ENCODE measurements at places on chromosomes 7 and 10.

GRCh38 chr10:103839872-103840739 is 15.3 kb downstream of the SH3PXD2A start:
- peak; percentile 66 for DNase-seq

GRCh38 chr10:15214237-15214636 is 45.7 kb upstream of the NMT2 start:
- no peak for DNase-seq

GRCh38 chr7:132419542-132419941 is 156.7 kb downstream of the PLXNA4 start:
- no peak for DNase-seq

- DNase-seq: no peak
Observed at GRCh38 chr7:119232091-119232490, 1007.6 kb downstream of the ANKRD7 start.

DNA sequence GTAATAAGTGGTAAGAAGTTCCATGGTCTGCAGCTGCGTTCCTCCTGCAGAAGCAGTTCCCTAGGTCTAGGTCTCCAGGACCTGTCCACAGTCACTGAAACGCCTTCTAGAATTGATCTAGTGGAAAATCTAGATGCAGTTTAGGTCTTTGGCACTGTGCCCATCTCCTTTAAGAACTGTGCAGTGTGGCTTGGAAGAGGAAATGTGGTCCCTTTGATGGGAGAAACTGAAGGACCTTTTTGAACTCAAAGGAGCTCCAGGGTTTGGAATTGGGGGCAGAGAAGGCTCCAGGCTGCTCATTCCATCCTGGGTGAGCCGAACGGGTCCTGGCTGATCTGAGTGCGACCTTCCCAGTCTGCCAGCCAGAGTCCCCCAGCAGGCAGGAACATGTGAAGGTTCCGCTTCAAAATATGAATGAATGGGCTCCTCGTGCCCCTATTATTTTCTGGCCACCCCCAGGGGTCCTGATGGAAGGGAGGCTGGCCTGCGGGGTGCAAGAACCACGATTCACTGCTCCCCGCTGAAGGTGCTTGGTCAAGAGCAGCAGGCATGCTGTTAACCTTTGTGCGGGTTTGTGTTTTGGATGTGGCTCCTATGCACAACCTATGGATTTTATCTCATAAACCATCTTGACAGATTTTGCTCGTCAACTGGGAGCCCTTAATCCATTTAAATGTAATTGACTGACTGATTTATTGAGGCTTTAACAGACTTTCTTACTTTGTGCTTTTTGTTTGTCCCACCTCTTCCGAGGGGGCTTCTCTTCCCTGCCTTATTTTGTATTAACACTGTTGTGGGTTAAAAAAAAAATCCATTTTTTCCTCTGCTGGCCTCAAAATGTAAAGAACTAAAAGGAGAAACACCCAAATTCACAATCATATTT is 36.7 kb downstream of the ZNF467 start:
- DNase-seq: no peak

DNA sequence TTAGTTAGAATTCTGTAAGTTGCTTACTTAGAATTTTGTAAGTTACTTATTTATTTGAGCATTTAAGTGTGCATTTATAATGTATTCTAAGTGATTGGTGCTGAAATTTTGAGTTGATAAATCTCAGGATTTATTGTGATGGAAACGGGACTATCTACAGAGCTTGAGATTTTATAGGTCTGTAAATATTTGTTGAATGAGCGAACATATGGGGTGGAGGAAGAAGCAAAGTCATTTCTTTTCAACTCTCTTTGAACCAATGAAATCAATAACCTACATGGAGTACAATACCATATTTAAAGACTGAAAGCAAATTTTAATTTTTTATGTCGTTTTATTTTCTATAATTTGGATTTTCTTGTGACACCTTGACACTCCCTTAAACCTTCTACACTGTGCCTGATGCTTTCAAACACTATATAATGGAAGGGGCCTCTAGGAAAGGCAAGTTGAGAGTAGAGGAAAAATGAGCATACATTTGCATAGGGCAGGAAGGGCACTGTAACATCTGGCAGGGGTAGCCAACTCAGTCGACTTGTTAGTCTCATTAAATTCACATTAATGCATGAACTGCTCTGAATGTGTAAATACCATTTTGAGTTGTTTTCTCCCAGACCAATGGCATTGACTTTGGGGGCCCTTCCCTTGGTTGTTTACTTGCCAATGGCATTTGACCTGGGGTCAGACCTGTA is 204.2 kb downstream of the DYNC1I1 start:
- DNase-seq: no peak

DNA sequence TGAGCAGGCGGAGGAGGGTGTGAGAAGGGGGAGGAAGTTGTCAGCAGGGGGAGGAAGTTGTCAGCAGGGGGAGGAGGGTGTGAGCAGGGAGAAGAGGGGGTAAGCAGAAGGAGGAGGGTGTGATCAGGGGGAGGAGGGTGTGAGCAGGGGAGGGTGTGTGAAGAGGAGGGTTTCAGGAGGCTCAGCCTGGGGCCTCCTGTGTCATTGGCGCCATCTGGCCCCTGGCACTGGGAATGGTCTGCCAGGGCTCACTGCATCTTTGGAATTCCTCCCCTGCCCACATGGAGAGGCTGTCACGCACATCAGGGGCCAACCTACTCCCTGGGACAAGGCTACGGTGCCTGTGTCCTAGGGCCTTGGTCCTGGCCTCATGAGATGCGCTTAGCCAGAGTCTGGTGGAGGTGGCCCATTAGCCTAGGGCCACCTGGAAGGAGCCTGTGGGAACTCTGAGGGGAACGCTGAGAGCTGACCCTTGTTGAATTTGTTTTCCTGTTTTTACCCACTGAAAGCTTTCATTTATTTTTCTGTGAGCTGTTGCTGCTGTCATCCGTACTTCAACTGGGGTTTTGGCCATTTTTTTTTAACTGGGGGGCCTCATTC is 18.0 kb downstream of the CAMK2B start:
- peak; percentile 65 for DNase-seq

GRCh38 chr7:80018941-80019808 is 115.5 kb upstream of the GNAI1 start:
- DNase-seq: peak; percentile 71

GRCh38 chr7:138316421-138317043 is 143.5 kb upstream of the TRIM24 start:
- no peak for DNase-seq

DNA sequence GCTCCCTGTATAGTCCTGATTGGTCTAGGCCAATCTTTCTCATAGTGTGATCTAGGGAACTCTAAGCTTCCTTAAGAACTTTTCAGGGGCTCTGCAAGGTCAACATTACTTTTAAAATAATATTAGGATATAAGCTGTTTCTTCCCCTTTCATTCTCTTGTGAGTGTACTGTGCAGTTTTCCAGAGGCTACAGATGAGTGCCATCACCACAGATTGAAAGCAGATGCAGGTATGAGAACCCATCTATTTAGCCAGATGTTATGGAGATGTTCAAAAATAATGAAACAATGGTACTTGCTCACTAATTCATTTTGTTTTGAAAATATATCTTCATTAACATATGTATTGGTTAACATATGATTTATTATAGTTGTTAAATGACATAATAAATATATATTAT is 169.2 kb upstream of the SEMA3A start:
- no peak for DNase-seq

DNA sequence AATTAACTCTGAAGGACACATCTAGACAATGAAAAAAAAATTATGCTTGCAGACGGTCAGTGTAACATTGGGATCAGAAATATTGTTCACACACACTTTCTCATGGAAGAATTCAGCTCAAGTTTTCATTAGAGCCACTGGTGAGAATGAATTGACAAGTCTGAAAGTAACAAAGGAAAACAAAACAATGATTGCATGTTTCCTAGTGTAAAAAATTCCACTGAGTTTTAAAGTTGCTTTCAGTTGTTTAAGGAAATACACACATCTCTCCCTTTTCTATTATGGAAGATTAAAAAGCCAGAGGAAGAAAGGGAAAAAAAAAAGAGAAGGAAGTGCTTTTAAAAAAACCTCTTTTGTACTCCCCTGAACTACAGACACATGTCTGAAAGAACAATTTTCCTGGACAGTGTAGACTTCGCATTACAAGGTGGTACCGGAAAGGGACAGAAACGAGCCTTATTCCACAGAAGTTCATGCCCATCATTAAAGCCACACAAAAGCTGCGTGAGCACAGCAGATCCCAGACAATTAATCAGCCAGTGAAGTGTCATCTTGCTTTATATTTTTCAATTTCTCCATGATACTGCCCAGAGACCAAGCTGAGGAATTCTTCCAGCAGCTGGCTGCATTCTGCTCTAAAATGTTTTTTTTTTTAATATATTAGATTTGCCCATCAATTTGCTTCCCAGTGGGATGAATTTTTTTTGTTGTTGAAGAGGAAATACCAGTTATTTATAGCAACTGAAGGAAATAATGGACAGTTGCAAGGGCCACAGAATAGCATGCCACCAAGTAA is 294.8 kb downstream of the DOCK4 start:
- DNase-seq: no peak

- DNase-seq: peak; percentile 67
Observed at GRCh38 chr10:123797813-123798212, 93.8 kb downstream of the CPXM2 start.

- DNase-seq: peak; percentile 47
Observed at GRCh38 chr7:53326634-53327033, 291.2 kb downstream of the POM121L12 start.

DNA sequence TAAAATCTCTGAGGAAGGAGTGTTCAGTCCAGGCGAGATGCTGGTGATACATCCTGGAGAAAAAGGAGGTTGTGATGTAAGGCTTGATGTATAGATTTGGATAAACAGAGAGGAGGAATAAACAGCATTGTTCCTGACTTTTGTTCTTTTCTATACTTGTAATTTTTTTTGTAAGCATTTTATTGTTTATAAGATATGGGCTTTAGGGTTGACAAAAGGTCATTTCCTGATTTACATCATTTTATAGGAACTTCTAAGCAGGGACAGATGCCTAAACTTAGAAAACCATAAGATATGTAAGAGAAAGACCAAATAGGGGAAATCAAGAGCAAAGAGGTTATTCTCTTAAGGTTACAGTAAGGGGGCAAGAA is 16.7 kb upstream of the SLC26A4 start:
- DNase-seq: no peak

- DNase-seq: no peak
Observed at GRCh38 chr10:106436123-106436715, 728.3 kb downstream of the SORCS1 start.

DNA sequence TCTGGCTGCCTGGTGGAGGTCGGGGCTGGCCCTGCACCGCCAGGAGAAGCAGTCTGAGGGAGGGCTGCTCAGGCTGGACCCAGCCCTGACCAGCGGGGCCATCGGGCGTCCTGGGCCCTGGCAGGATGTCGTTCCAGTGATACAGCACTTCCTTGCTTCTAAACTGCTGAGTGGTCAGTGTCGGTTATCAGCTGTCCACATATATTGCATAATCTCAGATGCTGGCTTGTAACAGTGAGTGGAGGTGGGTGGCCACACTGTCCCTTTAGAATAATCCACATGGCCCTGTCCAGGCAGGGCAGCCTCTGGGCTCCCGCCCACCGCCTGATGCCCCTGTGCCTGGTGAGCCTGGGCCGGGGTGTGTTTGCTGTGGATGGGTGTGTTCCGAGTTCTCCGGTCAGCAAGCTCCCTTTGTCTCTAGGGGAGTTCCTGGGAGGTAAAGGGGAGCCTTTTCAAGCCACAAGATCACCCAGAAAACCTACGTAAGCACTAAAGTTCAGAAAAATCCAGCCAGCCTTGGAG is 86.1 kb downstream of the LHPP start:
- DNase-seq: no peak

- peak; percentile 76 for DNase-seq
Observed at GRCh38 chr7:128459394-128459878, 3.8 kb downstream of the HILPDA start.

GRCh38 chr7:40330408-40330807 is 195.6 kb downstream of the SUGCT start:
- no peak for DNase-seq

DNA sequence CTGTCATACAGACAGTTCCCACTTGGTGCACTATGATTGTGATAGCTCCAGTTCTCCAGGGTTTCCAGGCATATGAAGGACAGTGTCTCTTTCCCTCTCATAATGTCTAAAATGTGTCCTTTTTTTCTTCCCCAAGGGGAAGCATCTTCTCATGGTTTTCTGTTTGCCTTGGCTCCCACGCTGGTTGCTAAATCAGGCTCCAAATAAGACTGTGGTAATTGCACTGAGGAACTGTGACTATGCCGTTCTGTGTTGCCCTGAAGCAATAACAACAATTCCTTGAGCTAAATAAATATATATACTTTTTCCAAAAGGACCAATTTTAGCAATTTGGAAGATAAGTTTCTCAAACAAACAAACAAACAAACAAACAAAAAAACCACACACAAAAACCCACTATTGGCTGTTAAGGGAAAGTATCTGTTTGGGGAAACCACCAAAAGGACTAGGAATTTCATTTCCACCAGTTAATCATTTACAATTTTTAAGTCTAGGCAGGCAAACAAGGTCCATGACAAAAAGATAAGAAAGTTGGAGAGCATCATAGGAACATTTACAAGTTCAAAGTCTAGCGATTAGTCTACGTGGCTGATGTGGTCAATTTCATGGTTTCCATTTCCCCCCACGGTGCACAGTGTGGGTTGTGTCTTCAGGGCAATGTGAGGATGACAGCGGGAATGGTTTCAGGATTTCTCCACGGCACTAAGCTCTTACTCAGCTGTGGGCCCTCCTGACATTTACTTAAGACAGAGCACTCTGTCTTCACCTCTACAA is 62.4 kb downstream of the THNSL1 start:
- no peak for DNase-seq

GRCh38 chr7:137242616-137243015 is 100.9 kb downstream of the PTN start:
- no peak for DNase-seq

- no peak for DNase-seq
Observed at GRCh38 chr10:83603708-83604107, 535.6 kb upstream of the GHITM start.

DNA sequence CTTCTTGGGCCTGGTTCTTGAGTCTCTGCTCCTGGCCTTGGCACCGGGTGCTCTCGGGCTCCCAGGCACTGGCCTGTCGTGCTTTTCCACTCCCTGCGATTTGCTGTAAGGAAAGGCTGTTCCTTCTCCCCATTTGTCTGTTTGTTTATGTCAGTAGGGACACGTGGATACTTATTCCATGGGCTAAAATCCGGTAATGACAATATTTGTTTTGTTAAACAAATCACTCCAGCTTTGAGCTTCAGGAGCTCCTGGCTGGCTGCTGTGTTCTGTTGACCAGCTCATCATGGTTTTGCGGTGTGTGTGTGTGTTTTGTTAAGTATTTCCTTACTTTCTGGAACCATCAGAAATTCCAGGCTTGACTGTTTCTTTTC is 17.5 kb upstream of the JAKMIP3 start:
- DNase-seq: no peak

- no peak for DNase-seq
Observed at GRCh38 chr7:31129067-31129466, 77.0 kb downstream of the ADCYAP1R1 start.

DNA sequence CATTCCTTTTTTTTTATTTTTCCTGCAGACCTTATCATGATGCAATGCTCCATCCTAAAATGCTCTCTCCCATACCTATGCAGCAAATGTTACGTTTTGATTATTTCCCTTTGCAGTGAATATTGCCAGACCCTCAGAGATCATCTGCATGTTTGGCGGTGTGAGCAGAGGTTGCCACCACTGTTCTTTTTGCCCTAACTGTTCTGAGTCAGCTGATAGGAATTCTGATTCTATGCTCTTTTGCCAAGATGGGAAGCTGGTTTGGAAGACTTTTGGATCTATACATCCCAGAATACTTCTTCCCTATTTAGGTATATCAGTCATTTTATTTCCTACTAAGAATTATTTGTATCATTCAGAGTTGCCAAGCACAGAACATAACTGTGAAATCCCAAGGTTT is 130.5 kb downstream of the KLF6 start:
- DNase-seq: no peak
